ENCODE measurements at places on chromosomes 5 and 9.

GRCh38 chr5:60960591-60960990 lies 15.6 kb downstream of the NDUFAF2 start:
- DNase-seq = peak; percentile 21

GRCh38 chr5:177354711-177355110 lies 3.0 kb upstream of the RGS14 start:
- no peak for DNase-seq

GRCh38 chr9:88829276-88829675 lies 162.0 kb upstream of the S1PR3 start:
- no peak for DNase-seq

GRCh38 chr5:6713274-6714225 lies at the start of gene TENT4A:
Gene TENT4A (plus strand): TSS chr5:6713432. CDS start chr5:6713984, 552 bp downstream.
- DNase-seq = peak; percentile 97

DNA sequence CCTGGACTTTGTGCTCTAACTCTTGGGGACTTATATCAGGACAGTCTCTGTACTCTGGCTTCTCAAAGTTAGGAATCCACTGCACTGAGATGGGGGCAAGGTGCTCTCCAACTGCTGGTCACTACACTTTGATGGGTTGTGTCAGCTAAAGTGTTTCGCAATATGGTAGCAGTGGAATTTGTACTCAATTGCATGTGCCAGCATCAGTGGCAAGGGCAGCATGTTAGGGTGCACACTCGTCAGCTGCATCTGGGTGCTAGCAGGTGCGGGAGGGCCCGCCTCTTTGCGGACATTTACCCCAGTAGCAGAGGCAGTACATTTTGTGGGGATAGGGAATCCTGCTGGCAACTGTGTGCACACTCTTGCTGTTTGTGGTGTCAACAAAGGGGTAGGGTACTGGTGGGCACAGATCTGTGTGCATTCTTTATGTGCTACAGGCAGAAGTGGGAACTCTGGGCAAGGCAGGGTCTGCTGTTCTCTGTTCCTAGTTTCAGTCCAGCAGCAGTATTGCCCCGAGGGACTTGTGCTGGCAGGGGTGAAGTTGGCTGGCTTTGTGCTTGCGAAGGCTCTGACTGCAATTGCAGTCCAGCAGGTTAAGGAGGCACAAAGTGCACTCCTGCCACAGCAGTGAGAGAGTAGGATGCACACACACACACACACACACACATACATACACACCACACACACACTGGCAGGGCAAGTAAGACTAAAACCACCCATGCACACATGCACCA lies 924.8 kb upstream of the CDH9 start:
- no peak for DNase-seq
